ENCODE measurements at places on chromosomes 1 and 21. TPM values are rescaled to one million over a fixed set of nuclear protein-coding genes. Genes with fewer than 3 reads are reported as not detected.

B3GALT6 gene
- total RNA-seq = 12.0 TPM

- no peaks in the 10 kb centered on the region for H3K36me3 ChIP-seq
- no peaks in the 10 kb centered on the region for H3K27me3 ChIP-seq
- H3K27ac ChIP-seq = no peak overlapping the region
- no peak for DNase-seq
- no peak overlapping the region for H3K4me3 ChIP-seq
- H3K4me1 ChIP-seq = no peaks in the 10 kb centered on the region
Observed at GRCh38 chr1:168482106-168482505, 61.7 kb downstream of the XCL2 start.

DNA sequence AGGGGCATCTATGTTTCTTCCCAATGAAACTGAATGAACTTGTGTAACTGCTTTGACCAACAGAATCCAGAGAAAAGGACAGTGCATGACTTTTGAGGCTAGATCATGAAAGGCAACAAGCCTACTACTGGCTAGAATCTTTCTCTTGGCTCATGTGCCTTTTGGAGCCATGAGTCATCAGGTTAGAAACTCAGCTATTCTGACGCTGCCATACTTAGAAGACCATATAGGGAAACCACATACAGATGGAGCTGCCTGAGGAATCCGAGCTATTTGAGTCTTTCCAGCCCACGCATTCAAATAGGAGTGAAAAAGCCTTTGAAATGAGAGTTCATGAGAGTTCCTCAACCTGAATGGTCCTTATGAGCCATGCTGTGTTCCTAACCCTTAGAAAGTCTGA is 738.5 kb upstream of the CHRM3 start:
- H3K4me1 ChIP-seq = no peaks in the 10 kb centered on the region
- no peaks in the 10 kb centered on the region for H3K27me3 ChIP-seq
- no peaks in the 10 kb centered on the region for H3K36me3 ChIP-seq
- H3K4me3 ChIP-seq = no peak overlapping the region
- no peak overlapping the region for H3K27ac ChIP-seq
- no peak for DNase-seq

GRCh38 chr1:27106561-27107323 is 48.2 kb downstream of the SLC9A1 start:
- H3K27ac ChIP-seq = no peak overlapping the region
- H3K4me3 ChIP-seq = no peak overlapping the region
- peaks cover under 1% of the 10 kb centered on the region for H3K4me1 ChIP-seq
- no peak for DNase-seq
- H3K27me3 ChIP-seq = no peaks in the 10 kb centered on the region

- no peak for DNase-seq
- H3K27ac ChIP-seq = no peak overlapping the region
- H3K4me3 ChIP-seq = no peak overlapping the region
Observed at GRCh38 chr1:29478151-29478791, 241.9 kb downstream of the PTPRU start.

GRCh38 chr1:37782491-37782890 is 11.2 kb upstream of the MANEAL start:
- H3K27me3 ChIP-seq = no peaks in the 10 kb centered on the region
- H3K4me3 ChIP-seq = no peak overlapping the region
- DNase-seq = no peak

DNA sequence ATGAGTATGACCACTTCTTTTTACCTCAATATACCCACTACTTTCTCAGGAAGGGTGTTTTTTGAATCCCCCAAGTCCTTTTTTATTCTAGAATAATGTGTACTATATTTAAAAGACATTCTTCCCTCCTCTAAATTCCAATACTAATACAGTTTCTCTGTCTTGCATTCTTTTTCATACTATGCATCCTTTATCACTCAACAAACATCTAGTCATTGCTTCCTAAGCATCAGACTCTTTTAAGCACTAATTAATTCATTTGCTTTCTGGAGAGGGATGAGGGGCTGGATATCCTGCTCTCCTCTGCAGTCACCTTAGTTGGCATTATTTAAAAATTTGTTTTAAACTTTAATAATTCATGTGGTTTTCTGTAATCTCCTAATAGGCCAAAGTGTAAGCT is 838.8 kb downstream of the KCNT2 start:
- no peak for DNase-seq
- no peaks in the 10 kb centered on the region for H3K4me1 ChIP-seq
- H3K27me3 ChIP-seq = no peaks in the 10 kb centered on the region
- H3K4me3 ChIP-seq = no peak overlapping the region
